ENCODE measurements at places on chromosomes 3 and 15. TPM values are rescaled to one million over a fixed set of nuclear protein-coding genes. Genes with fewer than 3 reads are reported as not detected.

The TRIM42 gene
- not detected for total RNA-seq

The RAD51 gene
- total RNA-seq, result 36.4 TPM

The LMOD3 gene
- total RNA-seq, result not detected

The PDZRN3 gene
- 9.5 TPM for total RNA-seq

The TPRG1 gene
- 0.87 TPM for total RNA-seq

The DAPK2 gene
- total RNA-seq, result 2.3 TPM

GRCh38 chr3:182755712-182756111, 37.6 kb upstream of the ATP11B start:
- DNase-seq, result no peak

- no peak for DNase-seq
Measured at GRCh38 chr15:43908516-43909050, 81.8 kb downstream of the WDR76 start.

DNA sequence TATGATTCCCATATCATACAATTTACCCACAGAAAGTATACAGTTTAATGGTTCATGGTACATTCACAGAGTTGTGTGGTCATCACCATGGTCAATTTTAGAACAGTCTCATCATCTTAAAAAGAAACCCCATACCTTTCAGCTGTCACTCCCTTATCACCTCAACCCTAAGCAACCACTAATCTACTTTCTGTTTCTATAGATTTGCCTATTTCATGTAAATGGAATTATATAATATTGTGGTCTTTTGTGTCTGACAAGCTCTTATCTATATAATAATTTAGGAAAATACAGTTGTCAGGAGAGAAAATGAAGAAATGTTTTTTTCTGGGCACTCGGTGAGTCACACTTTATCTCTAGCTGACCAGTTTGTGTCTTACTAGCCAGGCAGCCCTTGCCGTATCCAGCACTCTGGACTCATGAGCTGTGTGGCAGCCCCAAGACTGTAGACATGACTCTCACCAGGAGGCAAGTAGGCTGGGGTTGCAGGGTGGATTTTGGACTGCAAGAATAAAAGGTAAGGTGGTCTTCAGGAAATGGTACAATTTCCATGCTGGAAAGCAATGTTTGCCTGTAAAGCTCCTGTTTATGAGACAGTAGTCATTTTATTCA, 234.6 kb downstream of the THRB start:
- DNase-seq, result no peak

- no peak for DNase-seq
Measured at GRCh38 chr3:123586968-123587367, 2.1 kb upstream of the HACD2 start.

DNA sequence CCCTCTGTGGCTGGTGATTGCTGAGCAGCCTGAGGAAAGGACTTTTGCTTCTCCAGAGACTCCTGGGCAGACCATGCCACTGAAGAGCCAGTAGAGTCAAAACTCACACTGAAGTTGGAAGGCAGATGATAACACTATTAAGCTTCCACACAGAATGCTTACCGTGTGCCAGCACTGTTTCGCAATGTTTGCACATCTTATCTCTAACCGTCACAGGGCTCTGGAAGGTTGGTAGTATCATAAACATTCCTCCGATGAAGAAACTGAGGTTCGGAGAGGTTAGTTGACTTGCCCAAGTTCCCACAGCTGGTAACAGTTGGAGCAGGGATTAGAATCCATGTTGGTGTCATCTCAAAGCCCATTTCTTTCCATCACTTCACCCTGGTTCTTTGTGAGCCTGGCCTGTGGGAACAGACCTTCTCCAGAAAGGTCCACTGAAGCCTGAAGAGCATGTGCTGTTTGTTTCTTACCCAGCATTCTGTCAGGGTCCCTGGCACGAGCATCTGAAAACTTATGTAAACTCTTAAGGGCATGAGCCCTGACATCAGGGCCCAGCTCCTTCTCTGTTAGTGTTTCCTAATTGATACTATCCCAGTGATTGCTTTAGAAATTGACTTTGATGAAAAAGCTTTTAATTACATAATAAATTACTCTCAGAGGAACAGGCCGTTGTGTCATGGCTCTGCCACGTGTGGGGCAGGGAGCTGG, 77.0 kb upstream of the PRR23C start:
- no peak for DNase-seq

DNA sequence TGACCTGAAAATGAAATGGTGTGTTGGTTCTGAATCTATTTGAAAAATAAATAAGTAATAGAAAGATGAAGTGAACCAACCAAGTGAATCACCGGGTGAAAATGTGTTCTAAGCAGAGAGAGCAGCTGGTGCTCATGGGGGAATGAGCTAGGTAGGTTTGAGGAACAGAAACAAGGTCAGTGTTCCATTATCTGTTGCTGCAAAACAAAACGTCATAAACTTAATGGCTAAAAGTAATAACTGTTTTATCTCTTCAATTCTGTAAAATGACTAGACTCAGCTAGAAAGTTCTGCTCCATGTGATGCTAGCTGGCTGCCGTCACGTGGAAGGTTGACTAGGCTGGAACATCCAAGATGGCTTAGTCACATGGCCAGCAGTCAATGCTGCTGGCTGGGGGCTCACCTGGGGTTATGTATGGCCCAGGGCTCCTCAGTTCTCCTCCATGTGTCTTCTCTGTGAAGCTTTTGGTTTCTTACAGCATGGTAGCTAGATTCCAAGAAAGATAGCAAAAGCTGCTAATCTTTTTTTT, 13.3 kb upstream of the SH3BP5 start:
- DNase-seq, result no peak
